ENCODE measurements at places on chromosomes 3 and 15.

GRCh38 chr3:124075753-124076152 is 83.8 kb upstream of the ROPN1 start:
- no peak for DNase-seq

GRCh38 chr3:196127308-196128040 is 45.6 kb upstream of the TFRC start:
- no peak for DNase-seq

DNA sequence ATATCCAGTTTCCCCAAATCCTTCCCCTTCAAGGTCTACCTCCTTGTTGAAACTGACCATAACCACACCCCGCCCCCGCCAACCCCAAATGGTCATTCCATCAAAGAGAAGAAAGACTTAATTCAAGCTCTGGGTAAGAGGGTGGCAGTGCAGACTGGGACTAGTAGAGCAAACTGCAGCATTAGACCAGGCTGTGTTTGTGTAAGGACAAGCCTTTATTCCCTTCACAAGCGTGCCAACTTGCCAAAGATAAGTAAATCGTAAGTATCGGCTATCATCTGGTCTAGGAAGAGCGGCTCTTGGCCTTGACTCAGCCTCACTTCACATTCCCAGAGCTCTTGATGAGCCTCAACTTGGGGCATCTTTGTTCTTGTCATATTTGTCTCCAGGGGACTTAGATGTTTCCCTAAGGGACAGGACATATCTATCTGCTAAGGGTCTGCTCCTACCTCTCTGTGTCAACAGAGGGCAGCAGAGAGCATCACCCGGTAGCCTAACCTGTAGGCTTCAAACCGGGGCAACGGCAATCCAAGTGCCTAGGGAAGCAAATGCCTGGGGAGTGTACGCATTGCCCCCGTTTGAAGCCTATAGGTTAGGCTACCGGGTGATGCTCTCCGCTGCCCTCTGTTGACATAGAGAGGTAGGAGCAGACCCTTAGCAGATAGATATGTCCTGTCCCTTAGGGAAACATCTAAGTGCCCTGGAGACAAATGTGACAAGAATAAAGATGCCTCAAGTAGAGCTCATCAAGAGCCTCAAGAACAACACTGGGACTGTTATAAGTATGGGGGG is 8.9 kb upstream of the MAP3K13 start:
- DNase-seq: no peak

GRCh38 chr3:16790432-16791400 is 94.0 kb upstream of the PLCL2 start:
- no peak for DNase-seq

DNA sequence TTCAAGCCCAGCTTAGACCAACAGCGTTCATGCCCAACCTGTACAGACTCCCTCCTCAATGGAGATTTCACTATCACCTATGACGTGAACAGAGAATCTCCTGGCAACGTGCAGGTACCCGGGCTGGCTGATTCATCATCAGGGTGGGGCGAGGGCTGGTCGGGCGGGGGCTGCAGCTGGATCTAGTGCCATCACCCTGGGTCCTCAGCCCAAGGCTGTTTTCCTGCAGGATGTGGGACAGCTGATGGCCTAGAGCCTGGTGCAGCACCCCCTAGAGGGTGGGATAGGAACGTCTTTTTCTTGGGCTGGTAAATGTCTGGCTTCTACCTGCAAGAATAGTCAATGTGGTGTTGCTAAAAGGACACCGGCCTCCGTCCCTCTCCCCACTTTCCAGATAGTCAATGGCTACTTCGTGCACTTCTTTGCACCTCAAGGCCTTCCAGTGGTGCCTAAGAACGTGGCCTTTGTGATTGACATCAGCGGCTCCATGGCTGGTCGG is 4.4 kb downstream of the ITIH3 start:
- no peak for DNase-seq

GRCh38 chr3:49639551-49639950 is 34.6 kb upstream of the APEH start:
- DNase-seq: no peak

GRCh38 chr15:97473627-97474026 is 486.9 kb upstream of the ARRDC4 start:
- no peak for DNase-seq

- DNase-seq: no peak
Observed at GRCh38 chr3:47495111-47495510, 18.4 kb downstream of the ELP6 start.

DNA sequence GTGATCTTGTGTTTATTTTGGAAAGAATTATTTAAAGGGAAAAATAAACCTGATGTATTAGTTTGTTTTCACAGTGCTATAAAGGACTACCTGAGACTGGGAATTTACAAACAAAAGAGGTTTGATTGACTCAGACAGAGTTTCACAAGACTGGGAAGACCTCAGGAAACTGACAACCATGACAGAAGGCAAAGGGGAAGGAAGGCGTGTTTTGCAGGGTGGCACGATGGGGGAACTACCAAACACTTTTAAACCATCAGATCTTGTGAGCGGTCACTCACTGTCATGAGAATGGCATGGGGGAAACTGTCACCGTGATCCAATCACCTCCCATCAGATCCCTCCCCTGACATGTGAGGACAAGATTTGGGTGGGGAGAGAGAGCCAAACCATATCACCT is 87.0 kb downstream of the TP63 start:
- DNase-seq: no peak

DNA sequence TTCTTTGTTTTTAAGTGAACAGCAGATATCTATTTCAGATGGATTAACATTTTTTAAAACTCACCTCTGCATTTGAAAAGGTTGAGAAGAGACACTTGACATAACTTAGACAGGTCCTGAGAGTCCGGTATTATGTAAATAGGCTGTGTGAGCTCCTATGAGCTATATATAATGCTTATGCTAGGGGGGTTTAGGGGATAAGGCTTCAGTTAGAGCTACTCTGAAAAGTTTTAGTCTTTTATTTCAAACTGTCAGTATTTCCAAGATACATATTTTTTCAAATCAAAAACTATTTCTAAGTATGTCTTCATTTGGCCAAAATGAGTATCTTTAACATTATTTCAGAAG is 16.9 kb downstream of the SHC4 start:
- no peak for DNase-seq

GRCh38 chr3:133899311-133899710 is 3.6 kb upstream of the RAB6B start:
- no peak for DNase-seq

GRCh38 chr15:84764989-84765388 is 16.6 kb downstream of the ZNF592 start:
- no peak for DNase-seq

DNA sequence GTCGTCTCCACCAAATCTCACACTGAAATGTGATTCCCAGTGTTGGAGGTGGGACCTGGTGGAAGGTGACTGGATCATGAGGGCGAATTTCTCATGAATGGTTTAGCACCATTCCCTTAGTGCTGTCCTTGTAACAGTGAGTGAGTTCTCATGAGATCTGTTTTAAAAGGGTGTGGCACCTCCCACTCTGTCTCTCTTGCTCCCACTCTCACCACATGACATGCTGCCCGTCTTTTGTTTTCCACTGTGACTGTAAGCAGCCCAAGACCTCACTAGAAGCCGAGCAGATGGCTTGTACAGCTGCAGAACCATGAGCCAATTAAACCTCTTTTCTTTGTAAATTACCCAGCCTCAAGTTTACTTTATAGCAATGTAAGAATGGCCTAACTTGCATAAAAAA is 21.2 kb downstream of the RAD18 start:
- no peak for DNase-seq

GRCh38 chr15:78037328-78037727 is 40.2 kb downstream of the TBC1D2B start:
- no peak for DNase-seq

DNA sequence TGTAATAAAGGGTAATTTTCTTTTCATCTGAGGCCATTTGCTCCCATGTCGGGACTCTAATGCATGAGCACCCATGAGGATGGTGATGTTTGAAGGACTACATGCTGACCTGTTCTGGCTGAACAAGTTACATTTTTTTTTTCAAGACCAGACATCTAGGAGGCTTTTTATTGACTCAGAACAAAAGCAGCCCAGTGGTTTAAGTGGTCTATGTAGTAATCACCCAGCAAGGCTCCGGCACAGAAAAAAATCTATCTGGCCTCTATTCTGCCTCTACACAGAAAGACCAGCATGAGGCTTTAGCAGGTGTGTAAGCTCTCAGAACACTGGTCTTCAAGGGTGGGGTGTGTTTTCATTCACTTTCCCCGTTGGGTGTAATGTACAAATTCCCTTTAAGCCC is 95.1 kb upstream of the ZBED2 start:
- DNase-seq: no peak

DNA sequence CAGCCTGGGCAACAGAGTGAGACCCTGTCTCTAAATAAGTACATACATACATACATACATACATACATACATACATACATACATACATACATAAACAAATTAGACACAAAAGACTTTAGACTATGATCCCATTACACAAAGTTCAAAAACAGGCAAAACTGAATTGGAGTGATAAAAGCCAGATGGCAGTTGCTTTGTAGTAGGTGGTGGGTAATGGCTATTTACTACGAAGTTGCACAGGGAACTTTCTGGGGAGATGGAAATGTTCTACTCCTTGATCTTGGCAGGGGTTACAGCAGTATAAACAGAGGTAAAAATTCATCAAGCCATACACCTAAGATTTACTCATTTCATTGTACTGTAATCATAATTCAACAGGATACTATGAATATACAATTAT is 63.7 kb upstream of the HRH1 start:
- no peak for DNase-seq

GRCh38 chr3:185175370-185175987 is 22.6 kb upstream of the C3orf70 start:
- no peak for DNase-seq

DNA sequence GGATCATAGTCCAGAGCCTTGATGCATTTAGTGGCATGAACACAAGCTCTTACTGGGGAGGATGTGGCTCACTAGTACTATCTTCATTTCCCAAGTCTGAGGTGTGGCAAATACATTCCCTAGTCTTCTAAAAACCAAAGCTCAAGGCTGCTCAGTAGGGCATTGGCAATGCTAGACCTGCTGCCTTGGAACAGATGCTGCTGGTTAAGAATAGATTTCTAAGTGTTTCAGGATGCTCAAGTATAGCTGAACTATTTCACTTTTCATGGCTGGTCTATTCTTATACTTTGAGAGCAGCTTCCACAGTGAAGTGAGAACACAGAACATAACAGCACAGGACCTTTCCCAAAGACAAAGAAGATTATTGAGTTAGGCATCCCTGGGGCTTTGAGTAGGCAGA is 178.8 kb downstream of the CHST2 start:
- DNase-seq: no peak

DNA sequence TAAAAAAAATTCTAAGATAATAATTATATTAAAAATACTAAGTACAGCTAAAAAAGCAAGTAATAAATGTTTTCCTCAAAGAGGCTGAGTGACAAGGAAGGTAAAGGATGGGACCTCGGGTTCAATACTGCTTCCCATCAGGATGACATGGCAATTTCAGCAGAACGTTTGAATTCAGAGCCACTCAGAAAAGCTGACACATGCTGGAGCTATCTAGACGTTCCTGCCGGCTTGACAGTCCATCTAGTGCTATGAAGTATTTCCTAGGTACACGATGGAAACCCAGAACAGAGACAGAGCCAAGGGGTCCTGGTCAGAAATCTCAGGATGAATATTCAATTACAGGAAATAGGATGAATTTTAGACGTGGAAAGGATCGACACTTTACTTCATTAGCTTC is 361.8 kb downstream of the FGF12 start:
- no peak for DNase-seq

DNA sequence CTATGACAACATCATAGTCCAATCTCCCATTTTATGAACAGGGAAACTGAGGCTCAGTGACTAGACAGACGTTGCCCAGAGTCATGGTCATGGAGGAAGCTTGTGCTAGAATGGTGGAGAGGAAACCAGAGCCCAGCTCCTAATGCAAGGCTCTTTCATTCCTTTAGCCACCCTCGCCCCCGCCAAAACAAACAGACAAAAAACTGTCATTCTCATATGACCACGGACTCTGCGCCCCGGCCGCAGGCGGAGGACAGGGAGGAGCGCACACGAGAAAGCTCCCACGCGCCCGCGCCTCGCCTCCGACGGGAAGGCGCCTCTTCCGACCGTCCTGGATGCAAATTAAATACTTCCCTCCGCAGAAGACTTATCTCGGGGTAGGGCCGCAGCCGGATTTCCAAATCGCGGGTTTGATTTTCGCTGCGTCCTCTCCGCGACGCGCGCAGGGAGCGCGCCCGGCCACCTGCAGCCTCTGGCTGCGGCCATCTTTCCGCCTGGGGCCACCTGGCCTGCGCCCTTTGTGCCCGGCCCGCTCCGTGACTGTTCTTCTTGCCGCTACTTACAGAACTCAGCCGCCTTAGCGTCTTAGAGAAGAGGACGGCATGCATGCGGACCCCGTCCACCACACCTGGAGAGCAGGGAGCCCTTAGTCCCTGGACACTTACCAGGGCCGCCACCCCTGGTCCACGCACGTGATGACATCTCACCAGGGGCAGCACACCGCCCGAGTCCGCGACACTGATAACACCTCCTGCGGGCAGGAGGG is 670 bp upstream of the ATP13A3 start:
- no peak for DNase-seq

GRCh38 chr3:24704496-24704895 is 209.8 kb upstream of the THRB start:
- DNase-seq: peak; percentile 91

DNA sequence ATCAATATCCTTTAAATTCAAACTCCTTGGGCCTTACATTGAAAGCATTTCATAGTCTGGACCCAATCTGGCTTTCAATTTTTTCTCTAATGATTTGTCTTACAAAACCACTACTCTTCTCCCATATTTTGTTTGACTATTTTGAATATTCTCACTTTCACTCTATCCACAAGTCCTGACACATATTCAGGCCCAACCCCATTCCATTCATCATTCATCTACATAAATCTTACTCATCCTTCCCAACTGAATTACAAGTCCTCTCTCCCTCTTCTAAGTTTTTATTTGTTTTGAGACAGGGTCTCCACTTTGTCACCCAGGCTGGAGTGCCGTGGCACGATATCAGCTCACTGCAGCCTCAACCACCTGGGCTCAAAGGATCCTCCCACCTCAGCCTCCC is 43.6 kb downstream of the TOP2B start:
- no peak for DNase-seq

DNA sequence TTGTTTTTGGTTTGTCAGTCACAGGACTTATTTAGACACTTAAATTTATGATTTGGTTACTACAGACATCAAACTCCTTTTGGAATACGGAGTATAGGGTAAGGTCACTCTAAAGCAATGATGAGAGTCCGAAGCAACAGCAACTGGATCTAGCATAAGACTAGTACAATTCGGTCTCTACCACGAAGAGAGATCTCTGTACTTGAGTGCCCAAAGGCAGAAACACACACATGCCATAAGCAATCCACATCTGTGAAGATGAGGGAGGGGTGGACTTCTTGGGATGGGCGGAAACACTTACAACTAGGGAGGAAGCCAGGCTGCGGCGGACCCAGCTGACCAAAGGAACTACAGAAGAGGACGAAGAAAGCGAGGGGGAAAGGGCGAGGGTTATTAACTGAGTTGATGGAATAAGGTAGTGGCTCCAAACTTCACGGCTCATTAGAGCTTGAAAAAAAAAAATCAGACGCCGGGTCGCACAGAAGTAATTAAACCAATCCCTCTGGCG is 595 bp downstream of the DPH6 start:
- no peak for DNase-seq
